ENCODE measurements at places on chromosomes 5 and 9.

- DNase-seq: no peak
Measured at GRCh38 chr9:8489835-8490234, 690.3 kb upstream of the DMAC1 start.

- no peak for DNase-seq
Measured at GRCh38 chr5:10192309-10192708, 57.4 kb downstream of the ATPSCKMT start.

- DNase-seq: peak; percentile 19
Measured at GRCh38 chr9:4967523-4967922, 17.5 kb upstream of the JAK2 start.

GRCh38 chr9:37949576-37949975 is 45.6 kb upstream of the SLC25A51 start:
- DNase-seq: no peak

GRCh38 chr9:119861842-119862241 is 492.6 kb upstream of the BRINP1 start:
- DNase-seq: no peak

- no peak for DNase-seq
Measured at GRCh38 chr5:153546566-153546965, 56.1 kb downstream of the GRIA1 start.

GRCh38 chr9:129665814-129666520 is 520 bp downstream of the PRRX2 start:
- no peak for DNase-seq

DNA sequence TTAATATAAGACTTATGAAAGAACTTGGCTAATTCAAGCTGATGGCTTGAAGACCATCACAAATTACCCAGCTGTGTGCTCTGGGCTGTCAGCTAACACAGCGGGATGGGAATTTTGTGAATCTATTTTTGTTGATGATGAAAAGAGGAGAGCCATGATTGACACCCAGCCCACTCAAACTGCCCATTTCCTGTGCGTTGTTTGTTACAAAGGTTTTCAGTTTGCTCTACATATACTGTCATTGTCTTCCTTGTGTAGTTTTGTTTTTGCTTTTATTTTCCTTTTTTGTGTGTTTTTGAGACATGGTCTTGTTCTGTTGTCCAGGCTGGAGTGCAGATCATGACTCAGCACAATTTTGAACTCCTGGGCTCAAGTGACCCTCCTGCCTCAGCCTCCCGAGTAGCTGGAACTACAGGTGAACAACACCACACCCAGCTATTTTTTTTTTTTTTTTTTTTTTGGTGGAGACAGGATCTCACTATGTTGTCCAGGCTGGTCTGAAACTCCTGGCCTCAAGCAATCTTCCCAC is 400.3 kb downstream of the ICE1 start:
- DNase-seq: no peak

- DNase-seq: no peak
Measured at GRCh38 chr5:83433891-83434290, 37.7 kb upstream of the VCAN start.

DNA sequence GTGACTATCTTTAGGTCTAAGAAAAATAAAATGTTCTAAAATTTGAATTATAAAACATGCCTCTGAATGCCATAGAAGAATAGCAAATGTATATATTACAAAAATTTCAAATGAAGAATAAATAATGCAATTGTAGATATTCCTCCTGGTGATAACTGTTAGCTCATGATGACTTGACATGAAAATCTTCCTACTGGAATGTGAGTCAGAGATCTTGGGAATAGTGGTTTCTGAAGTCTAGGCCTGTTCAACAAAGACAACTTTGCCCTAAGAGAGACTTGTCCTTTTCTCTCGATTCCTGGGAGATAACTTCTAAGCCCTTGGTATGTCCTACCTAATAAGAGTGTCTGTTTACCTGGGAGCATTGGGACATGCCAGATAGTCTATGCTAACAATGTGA is 746.3 kb upstream of the RIOK2 start:
- DNase-seq: no peak

GRCh38 chr5:99607124-99607523 is 678.3 kb upstream of the CHD1 start:
- DNase-seq: no peak

DNA sequence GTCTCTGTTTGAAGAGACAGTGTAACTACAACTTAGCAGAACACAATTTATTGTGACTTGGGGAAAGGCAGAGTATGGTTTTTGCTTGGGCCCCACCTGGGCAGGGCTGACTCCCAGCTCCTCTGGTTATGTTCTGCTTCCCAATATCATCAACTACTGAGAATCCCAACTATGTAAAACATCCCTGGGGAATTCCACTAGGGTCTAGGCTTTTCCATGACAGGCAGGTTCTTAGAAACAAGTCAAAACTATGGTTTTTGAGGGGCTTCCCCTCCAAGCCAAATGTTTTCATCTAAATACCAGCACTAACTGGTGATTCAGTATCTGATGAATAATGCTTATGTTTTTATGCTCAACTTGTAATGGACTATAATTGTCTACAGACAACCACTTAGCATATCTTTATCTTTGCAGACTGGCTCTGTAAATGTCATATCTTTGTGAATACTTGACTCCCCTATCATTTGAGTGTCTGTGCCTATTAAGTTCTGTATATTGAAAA is 409.5 kb downstream of the PDE4D start:
- DNase-seq: no peak

DNA sequence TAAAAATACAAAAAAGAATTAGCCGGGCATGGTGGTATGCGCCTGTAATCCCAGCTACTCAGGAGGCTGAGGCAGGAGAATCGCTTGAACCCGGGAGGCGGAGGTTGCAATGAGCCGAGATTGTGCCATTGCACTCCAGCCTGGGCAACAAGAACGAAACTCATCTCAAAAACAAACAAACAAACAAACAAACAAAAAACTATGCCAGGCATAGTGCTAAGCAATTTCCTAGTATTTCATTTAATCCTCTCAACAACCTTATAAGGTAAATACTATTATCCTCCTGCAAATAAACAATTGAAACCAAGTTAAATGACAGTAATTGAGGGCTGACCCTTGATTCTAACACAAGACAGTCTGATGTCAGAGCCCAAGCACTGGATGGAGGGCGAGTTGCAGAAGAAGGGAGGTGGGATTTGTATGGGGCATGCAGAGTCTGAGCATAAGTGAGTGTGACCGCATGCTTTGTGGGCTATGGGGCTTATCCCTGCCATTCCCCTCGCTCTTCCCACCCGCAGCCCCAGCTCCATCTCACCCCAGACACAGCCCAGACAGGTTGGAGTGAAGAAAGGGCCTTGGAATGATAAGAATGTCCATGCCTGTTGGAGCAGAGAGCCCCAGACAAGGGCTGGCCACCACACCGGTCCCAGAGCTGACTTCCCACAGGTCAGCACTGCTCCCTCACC is 24.3 kb upstream of the RPS14 start:
- no peak for DNase-seq

GRCh38 chr5:181127907-181128626 is 2.9 kb downstream of the OR2V1 start:
- DNase-seq: no peak

- DNase-seq: no peak
Measured at GRCh38 chr5:72649449-72649848, 142.2 kb upstream of the ZNF366 start.

DNA sequence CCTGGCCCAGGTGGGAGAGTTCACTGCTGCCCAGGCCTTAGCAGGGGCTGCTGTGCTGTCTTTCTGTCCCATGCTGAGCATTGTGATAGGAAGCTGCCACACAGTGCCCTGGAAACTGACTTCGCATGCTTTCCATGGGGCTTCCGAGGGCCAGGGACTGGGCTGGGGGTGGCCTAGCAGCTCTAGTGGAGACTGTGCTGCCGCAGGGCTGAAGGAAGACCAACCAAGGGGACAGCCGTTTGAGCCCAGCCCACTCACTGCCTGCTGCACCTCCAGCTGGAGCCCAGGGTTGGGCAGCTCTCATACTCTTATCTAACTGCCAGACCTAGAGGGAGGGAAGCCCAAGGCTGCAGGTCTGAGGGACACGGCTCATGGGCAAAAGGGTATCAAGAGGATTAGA is 79.2 kb downstream of the RGS3 start:
- DNase-seq: no peak

DNA sequence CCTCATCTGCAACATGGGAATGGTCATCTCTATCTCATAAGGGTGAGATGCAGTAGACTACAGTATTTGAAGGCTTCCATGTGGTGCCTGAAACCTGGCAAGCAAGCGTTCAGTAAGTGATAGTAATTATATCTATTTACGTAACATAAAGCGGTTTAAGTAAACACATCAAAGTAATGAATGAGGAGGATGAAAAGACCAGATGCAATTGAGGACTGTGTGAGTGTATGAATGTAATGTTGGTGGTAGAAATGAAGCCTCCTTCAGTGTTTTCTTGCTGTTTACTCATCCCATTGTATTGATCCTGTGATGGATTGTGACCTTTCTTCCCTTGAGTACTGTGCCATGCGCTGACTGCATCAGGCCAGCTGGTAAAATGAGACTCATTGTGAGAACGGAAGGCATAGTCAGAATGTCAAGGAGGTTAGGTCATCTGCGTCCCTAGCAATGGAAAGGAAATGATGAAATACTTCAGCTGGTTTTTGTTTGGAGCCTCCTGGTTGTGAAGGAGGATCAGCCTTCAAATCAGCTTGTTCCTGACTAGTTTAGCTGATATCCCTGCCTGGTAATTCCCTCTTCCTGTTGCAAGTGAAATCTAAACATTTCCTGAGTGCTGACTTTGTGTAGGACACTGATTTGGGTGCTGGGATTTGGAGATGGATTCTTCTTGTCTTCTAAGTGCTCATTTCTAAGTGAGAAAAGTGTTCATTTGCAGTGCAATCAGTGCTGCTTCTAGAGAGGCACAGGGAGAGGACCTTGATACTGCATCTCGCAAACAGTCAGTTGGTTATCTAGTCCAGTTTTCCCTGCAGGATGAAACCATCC is 35.6 kb downstream of the TNFSF8 start:
- peak; percentile 28 for DNase-seq

GRCh38 chr9:124366476-124367220 is 48.6 kb downstream of the PSMB7 start:
- DNase-seq: no peak

GRCh38 chr5:77774981-77775789 is 954 bp downstream of the TBCA start:
- no peak for DNase-seq

DNA sequence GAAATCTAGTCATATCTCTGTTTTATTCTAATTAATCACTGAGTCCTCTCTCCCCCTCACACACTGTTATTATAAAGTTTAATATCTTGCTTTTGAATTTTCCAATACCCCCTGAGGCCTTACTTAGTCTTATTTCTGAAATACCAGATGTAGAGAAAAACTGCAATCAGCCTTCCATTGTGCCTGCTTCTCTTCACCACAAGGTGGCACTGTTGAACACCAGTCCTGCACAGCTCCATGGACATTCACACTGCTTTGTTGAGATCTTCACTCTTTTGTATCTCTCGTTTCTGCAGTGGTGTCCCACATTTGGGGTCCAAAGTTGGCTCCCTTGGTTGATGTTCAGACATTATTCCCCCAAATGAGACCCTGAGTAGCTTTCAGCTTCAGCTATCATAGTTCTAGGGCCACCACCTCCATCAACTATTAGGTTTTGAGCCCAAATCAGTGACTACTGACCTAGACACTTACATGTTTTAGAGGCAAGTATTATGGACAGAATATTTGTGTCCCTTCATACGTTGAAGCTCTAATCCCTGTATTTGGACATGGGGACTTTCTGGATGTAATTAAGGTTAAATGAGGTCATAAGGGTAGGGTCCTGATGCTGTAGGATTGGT is 24.3 kb downstream of the BOD1 start:
- DNase-seq: no peak

- peak; percentile 31 for DNase-seq
Measured at GRCh38 chr9:32395510-32396216, 11.2 kb downstream of the ACO1 start.

GRCh38 chr9:132988244-132989013 is 9.9 kb downstream of the GFI1B start:
- no peak for DNase-seq

- no peak for DNase-seq
Measured at GRCh38 chr5:148808864-148809642, 17.4 kb upstream of the ADRB2 start.

DNA sequence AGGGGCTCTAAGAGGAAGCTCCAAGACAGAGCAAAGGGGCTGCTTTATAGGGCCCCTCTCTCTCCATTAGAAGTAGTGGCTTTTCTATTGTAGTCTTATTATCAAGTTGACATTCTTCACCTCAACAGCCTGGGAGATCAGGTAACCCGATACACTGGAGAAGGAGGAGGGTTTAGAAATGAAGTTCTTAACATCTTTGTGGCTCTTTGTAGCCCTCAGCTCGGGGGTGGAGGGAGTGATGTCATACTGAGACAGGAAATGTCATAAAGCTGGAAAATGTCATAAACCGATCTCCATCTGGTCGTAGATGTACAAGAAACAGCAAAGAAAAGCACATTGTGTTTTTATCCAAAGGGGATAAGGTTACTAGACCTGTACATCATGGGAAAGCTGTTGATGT is 17.9 kb downstream of the PDZD2 start:
- no peak for DNase-seq

DNA sequence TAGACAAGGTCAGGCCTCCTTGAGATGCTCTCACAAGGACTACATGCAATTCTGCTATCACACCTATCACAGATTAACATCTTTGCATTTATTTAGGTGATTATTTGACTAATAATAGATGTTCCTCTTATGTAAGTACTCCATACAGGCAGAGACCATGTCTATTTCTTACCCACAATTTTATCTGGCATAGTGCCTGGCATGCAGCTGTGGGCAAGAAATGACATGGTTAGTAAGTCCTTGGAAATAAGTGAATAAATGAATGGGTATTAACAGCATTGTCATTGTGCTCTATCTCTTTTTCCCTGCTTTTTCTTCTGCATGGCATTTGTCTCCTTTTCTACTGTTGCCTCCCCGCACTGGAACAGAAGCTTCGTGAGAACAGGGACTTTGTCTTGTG is 49.4 kb downstream of the SLC22A5 start:
- DNase-seq: no peak

GRCh38 chr9:28086881-28087280 is 513.6 kb upstream of the C9orf72 start:
- DNase-seq: no peak

- DNase-seq: no peak
Measured at GRCh38 chr9:37370282-37370681, 52.2 kb upstream of the GRHPR start.

DNA sequence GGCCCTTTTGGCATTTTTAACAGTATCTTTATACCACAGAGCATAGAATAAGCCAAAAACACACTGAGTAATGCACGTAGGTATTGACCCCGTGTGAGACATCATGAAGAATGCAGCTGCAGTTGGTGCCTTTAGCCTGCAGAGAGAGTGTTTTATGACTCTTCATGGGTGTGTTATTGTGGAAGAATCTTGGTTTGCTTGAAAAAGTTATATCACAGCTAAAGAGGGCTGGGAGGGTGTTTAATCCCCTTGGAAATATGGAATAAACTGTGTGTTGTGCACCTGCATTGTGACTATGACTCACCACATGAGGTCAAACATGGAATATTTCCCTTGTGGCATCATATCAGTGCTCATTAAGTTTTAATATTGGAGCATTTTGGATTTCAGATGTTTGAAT is 458.7 kb downstream of the CDH9 start:
- DNase-seq: no peak

DNA sequence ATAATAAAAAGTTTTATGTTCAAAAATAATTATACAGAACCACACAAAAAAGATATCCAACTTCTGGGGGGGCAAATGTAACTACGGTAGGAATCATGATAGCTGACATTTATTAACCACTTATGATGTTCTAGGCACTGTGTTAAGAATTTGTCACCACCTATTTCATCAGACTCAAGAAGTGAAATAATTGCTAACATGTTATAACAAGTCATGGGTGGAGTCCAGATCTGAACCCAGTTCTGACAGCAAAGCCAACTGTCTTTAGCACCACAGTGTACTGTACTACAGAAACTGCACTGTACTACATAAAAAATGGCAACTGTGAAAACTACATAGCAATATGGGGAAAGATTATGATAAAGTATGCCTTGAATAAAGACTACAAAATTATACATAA is 3.0 kb upstream of the SAP30L start:
- no peak for DNase-seq

Data from muscle of back (tissue), 13 donors.